ENCODE measurements at places on chromosomes 16 and 17.

DNA sequence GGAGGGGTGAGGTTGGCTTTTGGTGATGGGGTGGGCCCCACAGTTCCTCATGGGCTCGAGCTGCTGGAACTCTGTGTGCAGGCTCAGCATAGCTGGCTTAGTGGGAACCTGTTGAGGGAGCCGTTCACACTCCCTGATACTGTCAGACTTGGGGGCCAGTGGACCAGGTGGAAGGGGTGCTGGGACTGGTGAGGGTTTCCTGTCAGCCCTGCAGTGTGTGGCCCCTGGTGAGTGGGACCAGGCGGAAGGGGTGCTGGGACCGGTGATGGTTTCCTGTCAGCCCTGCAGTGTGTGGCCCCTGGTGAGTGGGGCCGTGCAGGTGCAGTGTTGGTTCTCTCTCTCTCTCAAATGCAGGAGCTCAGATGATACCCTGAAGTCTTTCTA, 45.1 kb upstream of the ZNF750 start:
- no peak for DNase-seq

GRCh38 chr17:10149573-10150399, 48.6 kb downstream of the GAS7 start:
- DNase-seq, result no peak

GRCh38 chr17:64146418-64147109, 16.6 kb upstream of the ERN1 start:
- peak; percentile 53 for DNase-seq

DNA sequence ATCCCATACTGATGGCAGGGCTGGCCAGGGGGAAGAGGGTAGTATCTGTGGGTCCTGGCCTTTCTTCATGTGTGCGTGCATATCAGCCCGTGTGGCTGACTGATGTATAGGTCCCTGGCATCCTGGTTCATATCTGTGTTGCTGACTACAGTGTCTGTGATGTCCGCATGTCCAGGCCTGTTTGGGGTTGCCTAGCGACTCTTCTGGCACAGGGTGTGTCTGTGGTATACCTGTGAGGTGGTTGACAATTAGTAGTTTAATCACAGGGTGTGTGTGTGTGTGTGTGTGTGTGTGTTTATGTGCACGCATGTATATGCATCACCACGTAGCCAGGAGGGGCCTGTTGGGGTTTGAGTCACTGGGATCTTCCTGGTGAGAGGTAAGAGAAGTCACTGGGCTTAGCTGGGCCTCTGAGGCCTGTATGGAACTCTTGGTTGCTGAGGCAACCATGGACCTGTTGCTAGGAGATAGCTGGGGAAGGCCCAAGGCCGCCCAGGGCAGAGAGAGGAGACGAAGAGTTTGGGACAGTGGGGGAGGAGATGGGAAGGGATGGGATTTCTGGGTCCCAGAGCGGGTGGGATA, 603 bp upstream of the TMEM95 start:
- DNase-seq, result no peak

DNA sequence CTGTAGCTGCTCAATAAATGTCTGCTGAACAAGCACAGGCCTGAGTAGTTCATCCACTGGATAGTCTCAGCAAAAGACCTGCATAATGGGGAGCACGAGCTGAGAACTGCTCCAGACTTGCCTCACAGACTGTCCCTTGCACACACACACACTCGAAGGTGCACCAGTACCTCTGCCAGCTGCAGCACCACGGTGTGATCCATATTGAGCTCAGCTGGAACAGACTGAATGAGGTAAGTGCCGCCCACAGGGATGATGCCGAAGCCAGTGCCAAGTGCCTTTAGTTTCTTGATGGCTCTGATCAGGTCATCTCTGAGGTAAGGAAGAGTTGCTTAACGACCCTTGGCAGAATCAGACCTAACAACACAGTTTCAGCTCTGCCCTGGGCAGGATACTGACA, 11.6 kb downstream of the SNF8 start:
- DNase-seq, result no peak

DNA sequence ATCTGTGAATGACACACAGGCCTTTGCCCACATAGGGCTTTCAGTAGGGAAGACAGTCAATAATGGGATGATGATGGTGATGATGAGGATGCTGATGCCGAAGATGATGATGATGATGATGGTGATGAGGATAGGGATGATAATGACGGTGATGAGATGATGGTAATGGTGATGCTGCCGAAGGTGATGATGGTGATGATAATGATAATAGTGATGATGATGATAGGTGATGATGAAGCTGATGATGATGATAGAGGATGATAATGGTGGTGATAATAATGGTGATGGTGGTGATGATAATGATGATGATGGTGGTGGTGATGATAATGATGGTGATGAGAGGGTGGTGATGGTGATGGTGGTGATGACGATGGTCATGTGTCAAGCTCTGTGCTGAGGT, 12.9 kb downstream of the FOXL1 start:
- no peak for DNase-seq

DNA sequence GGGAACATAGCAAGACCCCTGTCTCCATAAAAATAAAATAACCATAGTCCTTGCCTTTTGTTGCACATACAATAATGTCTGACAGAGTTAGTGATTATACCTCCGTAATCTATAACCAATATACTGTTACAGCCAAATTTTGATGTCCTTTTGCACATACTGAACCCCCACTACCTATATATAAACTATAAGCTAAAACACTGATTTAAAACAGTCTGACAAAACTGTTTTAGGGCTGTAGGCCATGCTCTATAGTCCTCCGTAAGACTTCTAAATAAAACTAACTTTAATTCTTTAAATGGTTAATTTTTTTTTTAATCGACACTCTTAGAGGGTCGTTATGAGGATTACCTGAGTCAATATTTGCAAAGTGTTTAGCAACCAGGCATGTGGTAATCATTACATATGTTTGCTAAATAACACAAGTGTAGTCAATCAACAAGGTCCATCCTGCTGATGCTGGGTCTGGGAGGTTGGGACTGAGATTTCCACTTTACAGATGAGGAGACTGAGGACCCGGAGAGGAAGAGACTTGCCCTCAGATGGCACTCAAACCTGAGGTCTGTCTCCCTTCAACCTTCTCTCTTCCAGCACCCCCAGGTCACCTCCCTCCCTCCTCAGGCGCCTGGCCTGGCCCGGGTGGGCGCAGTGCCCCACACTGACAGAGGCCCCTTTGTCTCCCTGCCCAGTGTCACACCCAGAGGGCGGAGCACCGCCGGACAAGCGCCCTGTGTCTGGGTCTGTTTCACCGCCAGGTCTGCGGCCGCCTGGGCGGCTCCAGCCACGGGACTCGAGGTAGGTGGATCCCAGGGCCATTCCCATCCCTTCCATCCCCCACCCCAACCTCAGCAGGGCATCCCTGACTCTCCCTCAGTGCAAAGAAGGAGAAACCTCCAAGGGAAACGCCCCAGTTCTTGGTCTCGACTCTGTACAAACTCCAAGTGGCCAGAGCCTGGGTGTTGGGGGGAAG, 10.3 kb downstream of the ZNF385C start:
- DNase-seq, result no peak

GRCh38 chr17:17494499-17494869, 1.7 kb downstream of the RASD1 start:
- no peak for DNase-seq

DNA sequence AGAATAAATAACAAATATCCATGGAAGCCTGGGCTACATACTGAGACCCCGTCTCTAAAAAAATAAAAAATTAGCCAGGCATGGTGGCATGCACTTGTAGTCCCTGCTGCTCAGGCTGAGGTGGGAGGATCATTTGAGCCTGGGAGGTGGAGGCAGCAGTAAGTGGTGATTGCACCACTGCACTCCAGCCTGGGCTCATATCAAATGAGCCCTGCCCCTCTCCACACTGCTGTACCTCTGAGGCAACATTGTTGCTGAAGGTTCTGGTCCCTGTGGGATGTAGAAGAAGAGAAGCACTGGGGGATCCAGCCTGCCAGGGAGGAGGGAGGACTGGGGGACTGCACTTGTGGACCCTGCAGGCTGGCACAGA, 11.4 kb upstream of the ARHGAP23 start:
- no peak for DNase-seq

DNA sequence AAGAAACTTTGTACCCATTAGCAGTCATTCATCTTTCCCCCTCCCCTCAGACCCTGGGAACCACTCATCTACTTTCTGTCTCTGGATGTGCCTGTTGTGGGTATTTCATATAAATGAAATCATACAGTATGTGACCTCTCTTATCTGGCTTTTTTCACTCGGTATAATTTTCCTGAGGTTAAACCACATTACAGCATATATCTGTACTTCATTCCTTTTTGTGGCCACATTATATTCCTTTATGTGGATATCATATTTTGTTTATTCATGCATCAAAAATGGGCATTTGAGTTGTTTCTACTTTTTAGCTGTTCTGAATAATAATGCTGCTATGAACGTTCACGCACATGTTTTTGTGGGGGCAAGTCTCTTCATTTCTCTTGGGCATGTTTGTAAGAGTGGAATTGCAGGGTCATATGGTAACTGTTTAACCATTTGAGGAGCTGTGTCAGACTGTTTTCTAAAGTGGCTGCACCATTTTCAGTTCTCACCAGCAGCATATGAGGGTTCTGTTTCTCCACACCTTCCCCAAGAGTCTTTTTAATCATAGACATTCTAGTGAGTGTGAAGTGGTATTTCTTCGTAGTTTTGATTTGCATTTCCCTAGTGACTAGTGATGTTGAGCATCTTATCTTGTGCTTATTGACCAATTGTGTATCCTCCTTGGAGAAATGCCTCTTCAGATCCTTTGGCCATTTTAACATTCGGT, 3.8 kb downstream of the SNX29 start:
- no peak for DNase-seq

DNA sequence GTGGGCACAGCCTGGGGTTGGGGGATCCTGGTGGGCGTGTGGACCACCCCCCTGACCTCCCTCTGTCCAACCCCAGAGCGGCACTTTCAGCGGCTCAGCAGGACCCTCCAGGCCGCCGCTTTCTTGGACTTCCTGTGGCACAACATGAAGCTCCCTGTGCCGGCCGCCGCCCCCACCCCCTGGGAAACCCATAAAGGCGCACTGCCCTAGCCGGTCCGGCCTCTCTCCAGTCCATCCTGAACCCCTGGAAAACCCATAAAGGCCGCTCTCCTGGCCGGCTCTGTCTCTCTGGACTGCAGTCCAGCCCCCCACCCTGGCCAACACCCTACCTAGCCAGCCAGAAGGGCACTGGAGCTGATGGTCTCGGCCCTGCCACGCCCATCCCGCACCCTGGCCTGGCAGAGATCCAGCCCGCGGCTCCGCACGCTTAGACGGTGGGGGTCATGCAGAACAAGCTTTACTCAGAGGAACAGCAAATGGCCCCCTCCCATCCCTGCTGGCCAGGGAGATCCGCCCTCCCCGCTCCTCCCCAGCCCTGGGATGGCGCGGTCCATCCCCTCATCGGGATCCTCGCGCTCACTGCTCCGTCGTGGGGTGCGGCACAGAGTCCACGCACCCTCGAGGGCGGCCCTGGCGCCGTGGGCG, 2.7 kb downstream of the NOXO1 start:
- DNase-seq, result no peak

DNA sequence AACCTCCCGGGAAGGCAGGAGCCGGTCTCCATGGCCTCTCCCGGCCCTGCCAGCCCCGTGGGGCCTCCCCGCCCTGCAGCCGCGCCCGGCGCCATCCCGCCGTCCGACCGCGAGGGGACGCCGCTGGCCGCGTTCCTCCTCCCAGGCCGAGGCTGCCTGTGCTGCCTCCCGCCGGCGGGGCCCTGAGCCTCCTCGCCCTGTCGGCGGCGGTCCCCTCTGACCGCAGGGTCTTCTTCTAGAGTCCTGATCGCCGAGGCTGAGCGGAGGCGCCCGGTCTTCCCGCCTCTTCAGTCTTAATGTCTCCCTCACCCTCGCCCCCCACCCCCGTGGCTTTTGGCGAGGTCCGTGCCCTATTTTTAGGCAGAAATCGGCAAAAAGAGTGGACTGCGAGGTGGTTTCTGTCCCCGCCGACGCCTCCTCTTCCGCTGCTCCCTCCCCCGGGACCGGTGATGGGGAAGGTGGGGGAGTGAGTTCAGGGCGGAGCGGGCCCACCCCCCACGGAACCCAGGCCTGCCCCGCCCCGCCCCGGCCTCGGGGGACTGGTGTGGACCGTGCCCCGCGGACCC, 794 bp upstream of the CPNE7 start:
- no peak for DNase-seq

DNA sequence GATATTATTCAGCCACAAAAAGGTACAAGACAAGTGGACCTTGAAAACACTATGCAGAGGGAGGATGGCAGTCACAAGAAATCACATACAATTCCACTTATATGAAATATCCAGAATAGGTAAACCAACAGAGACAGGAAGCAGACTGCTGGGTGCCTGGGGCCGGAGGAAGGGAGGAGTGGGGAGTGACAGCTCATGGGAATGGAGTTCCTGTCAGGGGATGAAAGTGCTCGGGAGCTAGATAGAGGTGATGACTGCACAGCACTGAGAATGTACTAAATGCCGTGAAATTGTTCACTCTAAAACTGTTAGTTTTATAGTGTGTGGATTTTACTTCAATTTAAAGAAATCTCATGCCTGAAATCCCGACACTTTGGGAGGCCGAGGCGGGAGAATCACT, 74.2 kb upstream of the MED9 start:
- DNase-seq, result no peak

GRCh38 chr16:83615141-83615952, 192.4 kb upstream of the HSBP1 start:
- no peak for DNase-seq
